NCI-H187 treated with DMSO at 0.1 percent for 48 hours (cell line): ENCODE measurements at places on chromosomes 5 and 9.

DNA sequence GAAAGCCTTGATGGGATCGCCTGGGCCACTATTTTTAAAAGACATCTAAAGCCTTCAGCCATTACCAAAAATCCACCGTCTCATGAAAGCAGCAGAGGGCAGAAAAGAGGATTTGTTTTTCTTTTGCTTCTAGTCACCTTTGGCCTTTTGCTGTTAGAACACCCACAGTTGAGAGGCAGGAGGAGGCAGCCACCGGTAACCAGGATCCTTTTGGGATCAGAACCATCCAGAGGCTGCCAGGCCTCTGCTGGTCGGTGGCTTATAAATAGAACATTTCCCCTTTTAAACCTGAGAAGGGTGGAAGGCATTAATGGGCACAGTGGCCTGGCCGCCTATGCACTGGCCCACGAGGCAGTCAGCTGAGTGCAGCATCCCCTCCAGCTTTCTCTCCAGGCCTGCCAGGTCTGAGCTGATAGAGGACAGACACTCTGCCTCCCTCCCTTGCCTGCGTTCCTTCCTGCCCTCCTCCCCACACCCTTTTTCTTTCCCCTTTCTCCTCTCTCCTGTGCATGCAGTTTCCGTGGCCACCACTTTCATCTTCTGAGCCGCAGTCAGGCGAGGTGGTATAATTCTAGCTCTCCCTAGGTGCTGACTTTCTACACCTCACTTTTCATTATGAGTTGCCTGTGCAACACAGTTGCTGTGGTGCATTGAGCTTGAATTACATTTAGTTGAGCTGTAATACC, 253.4 kb downstream of the ARHGAP26 start:
- DNase-seq: no peak

- DNase-seq: no peak
Observed at GRCh38 chr9:6354072-6354686, 26.0 kb downstream of the TPD52L3 start.

DNA sequence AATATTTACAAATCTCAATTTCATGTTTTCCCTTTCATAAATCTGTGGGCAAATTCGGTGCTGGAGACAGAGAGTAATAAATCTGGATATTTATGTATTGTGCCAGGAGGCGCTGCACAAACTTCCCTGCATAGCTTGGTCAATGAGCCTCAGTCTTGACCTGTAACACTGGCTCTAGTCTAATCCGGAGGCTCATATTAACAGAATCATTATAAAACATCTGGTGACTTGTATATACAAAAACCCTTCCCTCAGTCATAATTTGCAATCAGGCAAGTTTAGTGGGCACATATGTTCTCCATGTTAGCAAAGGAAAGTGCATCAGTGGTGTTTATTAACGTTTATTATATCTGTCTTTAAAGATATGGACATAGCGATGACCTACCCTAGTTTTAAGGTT, 104.0 kb upstream of the BNC2 start:
- DNase-seq: no peak

DNA sequence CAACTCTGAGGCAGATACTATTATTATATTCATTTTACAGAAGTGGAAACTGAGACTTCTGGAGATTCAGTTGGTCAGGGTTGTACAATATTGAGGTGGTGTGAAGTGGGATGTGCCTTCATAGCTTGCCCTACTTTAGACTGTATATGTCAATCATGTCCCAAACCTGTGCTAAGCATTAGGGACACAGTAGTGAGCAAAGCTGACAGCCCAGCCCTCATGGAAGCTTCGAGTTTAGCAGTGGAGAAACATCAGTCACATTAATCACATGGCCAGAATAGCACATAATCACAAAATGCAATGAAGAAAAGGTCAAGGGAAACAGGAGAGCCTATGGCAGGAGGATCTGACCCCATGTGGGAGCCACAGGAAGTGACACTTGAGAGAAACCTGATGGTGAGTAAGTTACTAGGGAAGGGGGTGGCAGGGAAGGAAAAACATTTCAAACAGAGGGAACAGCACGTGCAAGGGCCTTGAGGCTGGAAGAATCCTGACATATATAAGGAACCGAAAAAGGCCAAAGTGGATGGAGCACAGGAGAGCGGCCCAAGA, 20.5 kb upstream of the RALGPS1 start:
- no peak for DNase-seq

GRCh38 chr5:98428806-98429205, 344.7 kb upstream of the RGMB start:
- DNase-seq: no peak
